Activated CD4-positive, CD25-positive, alpha-beta regulatory T cell (primary cell): ENCODE measurements at places on chromosomes 5 and 9.

- DNase-seq: no peak
Observed at GRCh38 chr5:138467711-138468132, 2.4 kb downstream of the EGR1 start.

GRCh38 chr5:143646961-143647360 is 165.0 kb upstream of the HMHB1 start:
- no peak for DNase-seq

DNA sequence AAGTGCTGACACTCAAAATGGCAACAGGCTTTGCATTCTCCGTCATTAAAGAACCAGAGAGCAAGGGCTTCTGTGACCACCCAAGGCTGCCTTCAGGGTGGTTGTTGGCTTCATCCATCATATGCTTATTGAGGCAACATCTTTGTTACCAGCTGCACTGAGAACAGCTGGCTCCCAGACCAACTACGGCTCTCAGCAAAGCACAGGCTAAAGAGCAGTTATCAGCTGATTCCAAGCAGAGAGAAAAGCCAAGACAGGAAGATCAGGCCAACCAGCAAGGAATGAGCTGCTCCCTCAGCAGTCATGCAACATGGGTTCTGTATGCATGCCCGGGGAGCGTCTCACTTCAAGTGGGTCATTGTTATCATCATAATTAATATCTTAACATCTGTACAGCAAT is 358.9 kb downstream of the ACTL7B start:
- no peak for DNase-seq

GRCh38 chr5:170701334-170701733 is 82.2 kb upstream of the GABRP start:
- no peak for DNase-seq

DNA sequence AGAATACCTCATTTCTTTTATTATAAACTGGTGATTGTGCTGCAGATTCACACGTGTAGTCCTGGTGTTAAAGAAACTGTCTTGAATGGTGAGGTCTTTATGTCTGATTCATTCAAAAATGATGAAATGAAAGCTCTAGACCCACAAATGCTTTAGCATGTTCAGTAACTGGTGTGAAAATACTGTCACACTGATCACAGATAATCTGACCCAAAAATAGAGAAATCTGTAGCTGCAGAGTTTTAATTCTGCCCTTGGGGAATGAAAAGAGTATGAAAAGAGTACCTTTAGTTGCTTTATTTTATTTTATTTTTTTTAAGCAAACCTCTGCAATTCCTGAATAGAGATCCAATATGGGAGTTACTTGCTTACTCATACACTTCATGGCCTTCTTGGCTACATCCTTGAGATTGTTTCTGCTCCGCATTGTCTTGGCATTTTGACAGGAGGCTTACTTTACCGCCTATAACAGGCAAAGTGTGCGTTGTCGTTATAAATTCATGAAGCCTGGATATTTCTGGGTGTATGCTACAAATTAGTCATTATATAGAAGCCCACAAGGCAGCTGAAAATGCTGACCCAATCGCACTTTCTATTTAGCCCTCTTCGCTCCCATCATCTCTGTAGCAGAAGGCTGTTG is 2.7 kb downstream of the RGMB start:
- DNase-seq: no peak

GRCh38 chr5:107389775-107390148 is 281.0 kb downstream of the EFNA5 start:
- DNase-seq: no peak

DNA sequence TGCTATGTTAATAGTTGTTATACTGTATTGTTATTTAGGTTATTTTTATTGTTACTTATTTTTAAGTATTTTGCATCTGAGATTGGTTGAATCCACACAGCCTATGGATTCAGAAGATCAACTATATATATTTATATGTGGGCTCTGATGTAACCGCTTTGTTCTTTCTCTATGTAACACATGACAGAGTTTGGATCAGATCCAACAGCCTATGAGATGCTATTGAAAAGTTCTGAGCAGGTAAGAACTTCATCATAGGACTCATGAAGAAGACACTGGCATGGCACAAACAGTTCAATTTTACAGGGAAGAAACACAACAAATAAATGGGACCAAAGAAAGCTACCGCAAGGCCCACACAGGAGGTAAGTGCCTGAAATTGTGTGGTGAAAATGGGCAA is 93.4 kb downstream of the GNAQ start:
- no peak for DNase-seq

DNA sequence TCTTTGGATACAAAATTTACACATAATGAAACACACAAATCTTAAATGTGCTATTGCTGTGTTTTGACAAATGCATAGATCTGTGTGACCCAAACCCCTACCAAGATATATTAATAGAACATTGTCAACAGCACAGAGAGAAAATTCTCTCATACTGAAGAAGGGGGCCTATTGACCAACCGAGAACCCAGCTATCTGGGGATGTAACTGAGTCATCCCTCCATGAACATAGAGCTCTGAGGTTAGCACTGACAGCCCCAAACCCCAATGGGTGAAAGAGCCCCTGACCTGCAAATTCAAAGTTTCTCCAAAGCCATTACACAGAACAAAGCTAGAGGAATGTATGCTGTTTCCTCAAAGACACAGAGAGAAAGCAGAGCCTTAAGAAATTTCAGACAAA is 180.8 kb downstream of the PAX5 start:
- DNase-seq: no peak

GRCh38 chr5:169415948-169416347 is 115.0 kb upstream of the SLIT3 start:
- DNase-seq: no peak

- DNase-seq: no peak
Observed at GRCh38 chr5:57243286-57244137, 69.7 kb downstream of the GPBP1 start.

DNA sequence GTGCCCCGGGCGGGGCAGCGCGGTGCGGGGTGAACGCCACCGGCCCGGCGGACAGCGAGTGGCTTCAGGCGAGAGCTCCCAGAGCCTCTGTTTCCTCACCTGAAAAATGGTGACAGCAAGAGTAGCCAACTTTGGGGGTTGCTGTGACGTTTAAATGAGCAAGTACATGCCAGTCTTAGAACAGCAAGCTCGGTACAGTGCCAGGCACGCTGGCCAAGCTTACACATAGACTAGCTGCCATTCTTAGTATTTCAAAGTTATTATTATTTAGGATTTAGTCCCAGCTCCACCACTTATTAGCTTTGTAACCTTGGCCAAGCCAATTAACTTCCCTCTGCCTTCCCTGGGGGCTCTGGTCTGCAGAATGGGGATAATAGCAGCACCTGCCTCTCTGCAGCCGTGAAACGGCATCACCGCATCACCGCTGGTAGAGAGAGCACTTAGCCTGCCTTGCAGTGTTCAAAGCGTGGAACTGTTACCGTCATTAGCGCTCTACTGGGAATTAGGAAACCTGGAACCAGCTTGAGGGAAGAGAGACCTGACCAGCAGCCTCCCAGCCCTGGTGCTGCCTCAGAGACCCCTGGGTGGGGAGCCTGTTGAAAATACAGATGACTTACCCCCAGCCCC is at the start of gene C9orf50:
Gene C9orf50, minus strand, starts transcription at position 433 of the 627 bp plus-strand sequence. CDS start 527 bp downstream, outside the sequence.
- no peak for DNase-seq

- DNase-seq: no peak
Observed at GRCh38 chr9:132485393-132485792, 75.4 kb downstream of the CFAP77 start.

- DNase-seq: no peak
Observed at GRCh38 chr9:116596646-116597045, 90.5 kb upstream of the TRIM32 start.

DNA sequence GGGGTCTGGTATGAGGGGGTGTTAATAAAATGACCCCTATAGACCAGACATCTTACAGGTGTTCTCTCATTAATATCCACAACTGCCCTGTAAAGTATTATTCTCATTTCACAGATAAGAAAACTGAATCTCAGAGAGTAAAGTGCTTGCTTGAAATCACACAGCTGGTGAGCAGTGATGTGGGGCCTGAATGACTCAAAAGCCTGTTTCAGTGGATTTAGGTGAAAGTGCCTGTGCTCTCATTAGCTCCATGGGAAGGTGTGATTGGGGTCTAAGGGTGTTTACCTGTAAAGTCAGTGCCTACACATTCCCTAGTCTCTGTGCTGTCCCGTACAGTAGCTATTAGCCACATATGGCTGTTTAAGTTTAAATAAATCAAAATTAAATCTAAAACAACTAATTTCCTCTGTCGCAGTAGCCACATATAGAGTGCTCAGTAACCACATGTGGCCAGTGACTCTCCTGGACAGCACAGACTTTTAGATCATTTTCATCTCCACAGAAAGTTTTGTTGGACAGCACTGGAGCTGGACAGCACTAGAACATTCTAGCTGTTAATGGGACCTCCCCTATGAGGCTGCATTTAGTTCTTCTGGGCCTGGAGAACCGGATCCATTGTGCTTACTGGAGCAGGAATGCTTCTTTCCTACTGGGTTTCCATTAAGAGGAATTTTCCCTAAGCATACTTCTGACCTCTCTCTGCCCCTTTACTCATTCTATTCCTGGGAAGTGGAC is 52.5 kb upstream of the SEMA6A start:
- DNase-seq: no peak

DNA sequence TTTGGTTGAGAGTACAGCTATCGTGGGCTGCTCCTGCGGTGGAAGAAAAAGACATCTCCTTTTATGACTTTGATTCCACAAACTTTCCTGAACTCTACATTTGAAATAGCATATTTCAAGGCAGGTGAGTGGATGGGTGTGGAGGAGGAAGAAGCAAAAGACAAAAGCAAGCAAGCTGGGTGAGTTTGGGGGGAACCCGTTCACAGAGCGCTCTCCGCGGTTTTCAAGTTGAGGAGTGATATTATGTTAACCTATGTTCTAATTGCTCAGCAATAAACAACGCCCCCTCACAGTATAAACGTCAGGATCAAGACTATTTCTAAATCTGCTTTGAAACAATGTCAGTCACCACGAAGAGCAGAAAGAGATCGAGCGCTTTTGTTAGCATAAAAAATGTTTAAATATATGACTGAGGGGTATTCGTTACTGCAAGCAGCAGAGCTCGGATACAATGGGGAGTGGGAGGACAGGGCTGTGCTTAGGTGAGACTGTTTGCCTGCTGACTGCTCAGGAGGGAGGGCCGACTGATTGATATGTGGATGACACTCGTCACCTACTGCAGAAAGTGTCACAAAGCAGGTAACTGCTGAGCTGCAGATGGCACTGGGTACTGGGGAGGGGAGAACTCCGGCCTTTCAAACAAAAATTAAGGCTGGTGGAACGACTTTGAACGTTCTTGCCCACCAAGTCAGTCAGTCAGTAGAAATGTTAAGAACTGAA is 236.5 kb downstream of the DRD1 start:
- no peak for DNase-seq

DNA sequence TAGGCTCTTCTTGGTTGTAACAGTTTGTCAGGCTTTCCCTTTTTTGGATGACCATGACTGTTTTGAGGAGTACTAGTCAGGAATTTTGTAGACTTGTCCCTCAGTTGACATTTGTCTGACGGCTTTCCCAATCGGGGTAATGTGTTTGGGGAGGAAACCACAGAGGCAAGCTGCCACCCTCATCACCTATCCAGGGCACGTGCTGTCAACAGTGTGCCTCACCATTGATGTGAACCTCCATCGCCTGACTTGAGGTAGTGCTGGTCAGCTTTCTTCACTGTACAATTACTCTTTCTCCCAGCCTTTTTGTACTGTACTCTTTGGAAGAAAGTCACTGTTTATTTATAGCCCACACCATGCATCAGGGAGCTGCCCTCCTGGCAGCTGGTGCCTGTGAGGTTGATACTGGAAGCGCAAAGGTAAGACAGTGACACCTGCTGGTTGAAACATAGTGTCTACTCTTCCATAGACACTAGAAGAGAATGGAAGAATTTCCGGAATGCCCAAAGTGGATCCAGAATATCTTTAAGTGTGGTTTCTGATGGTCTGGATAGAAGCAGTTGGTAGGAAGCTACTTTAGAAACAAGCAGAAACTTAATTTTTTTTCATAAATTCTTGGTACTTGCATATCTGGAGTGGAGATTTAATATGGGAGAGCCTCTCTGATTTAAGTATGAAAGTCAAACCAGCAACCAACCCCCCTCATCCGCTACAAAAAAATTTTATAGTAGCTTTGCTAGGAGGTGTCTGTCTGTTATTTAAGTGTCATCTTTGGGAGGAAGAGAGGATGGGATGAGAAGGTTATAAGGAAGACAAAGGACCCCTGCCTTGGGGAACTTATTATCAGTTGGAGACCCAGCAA is 69.3 kb downstream of the SNX30 start:
- no peak for DNase-seq

GRCh38 chr5:101430551-101430950 is 527.5 kb upstream of the ST8SIA4 start:
- DNase-seq: no peak

DNA sequence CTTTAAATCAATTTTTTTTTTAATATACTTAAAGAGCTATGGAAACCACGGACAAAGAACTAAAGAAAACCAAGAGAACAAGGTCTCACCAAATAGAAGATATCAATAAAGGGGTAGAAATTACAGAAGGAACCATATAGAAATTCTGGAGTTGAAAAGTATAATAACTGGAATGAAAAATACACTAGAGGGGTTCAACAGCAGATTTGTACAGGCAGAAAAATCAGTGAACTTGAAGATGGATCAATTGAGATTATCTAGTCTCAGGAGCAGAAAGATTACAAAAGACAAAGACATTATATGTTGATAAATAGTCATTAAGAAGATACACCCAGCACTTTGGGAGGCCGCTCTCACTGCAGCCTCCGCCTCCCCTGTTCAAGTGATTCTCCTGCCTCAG is 56.1 kb downstream of the GAPVD1 start:
- DNase-seq: no peak

- no peak for DNase-seq
Observed at GRCh38 chr9:4038182-4038723, 261.6 kb downstream of the GLIS3 start.

DNA sequence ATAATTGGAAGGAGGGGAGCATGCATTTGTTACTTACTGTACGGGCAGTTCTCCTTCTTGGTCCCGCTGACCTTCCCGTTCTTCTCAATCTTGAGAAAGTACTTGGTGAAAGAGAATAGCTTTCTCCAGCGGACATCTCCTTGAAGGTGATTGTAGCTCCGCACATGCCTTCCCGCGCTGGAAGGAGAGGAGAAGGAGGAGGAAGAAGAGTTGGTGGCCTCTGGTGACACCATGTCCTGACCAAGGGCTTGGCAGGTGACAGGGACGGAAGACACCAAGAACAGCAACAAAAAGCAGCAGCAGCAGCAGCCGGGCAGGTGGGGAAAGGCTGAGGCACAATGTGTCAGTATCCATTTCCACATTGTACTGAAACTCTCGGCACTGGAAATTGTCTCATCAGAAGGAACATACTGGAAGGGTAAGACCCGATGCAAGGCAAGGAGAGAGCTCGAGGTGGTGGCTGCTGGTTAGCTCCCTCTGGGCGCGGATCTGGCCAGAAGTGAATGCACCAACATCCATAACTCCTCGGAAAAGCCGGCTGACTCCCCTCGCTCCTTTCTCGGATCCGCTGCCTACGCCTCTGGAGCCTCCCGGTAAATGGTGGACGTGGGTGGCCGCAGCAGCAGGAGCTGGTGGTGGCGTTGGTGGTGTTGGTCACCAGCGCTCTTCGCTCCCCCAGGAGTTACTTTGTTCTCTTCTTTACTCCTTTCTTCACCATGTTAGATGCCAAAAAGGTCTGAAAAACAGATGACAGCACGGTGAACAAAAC is 715 bp downstream of the FGF10 start:
- no peak for DNase-seq

- DNase-seq: no peak
Observed at GRCh38 chr5:143093452-143094086, 309.9 kb downstream of the NR3C1 start.
